ENCODE measurements at places on chromosomes 13 and 19.

- no peak for ATAC-seq
Measured at GRCh38 chr13:91741925-91742324, 343.5 kb downstream of the GPC5 start.

DNA sequence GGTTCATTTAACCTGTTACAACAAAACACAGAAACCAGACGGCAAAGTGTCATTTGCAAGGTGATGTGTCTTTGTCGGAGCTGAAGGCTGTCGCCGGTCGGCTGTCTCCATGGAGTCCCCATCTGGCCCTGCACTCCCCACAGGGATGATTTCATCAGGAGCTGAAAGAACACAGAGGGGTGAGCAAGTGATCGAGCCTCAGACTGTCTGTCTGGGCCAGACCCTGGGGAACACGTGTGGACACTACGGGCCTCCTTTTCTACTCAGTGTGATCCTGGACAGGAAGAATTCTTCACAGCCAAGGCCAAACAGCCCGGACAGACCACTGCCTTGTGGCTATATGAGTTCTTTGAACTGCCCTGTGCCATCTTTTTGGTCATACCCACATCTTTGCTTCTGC lies 85.1 kb downstream of the RNASEH2B start:
- no peak for ATAC-seq

DNA sequence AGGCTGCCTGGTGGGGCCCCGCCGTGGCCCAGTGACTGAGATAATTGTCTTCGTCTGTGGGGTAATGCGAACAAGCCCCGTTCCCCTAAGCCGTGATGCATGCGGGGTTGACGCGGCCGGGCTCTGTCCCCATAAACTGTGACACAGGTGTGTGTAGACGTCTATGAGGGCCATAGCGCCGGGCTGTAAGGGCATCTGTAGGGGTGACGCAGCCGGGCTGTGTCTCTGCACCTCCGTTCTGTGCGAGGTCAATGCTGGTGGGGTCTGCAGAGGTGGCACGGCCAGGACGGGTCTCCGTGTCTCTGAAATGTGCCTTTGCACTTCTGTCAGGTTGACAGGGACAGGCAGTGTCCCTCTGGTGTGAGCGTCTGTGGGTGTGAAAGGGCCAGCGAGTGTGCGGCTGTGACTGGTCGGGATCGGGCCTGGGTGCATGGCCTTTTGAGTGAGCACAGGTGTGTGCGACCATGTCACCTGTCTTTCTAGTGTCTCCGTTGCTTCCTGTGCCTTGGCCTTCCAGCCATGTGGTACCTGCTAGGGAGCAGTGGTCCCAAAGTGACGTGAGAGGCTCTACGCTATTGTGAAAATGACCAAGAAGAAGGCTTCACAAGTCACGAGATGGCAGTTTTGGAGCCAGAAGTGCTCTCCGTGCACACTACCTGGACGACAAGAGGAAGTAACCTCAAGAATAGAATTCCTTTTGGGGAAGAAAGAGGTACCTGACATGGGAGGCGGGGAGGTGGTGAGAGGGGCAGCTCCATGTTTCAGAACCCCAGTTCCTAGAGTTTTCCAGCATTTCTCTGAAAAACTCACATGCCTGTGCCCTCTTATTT lies 16.4 kb upstream of the ZNF331 start:
- peak; percentile 13 for ATAC-seq

DNA sequence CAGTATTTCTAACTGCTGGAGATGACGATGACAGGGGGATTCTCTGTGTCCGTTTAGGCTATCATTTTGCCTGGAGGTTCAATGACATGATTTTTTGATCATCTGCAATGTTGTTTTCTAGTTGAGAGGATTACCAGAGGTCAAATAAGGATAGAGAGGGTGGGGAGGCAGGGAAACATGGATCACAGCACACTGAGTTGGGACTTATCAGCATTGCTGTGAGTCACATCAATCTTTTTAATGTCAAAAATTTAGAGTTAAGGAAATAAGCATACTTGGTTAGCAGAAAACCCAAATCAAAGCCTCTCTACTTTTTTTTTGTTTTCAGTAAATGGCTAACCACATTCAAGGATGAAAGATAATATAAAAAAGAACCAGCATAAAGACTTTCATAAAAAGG lies 43.0 kb upstream of the CSNK1A1L start:
- no peak for ATAC-seq

- ATAC-seq, result no peak
Measured at GRCh38 chr19:41796362-41796761, at the start of gene CEACAM3. Gene CEACAM3, plus strand, starts transcription at chr19:41796587. Its CDS starts 91 bp downstream, at chr19:41796678.

DNA sequence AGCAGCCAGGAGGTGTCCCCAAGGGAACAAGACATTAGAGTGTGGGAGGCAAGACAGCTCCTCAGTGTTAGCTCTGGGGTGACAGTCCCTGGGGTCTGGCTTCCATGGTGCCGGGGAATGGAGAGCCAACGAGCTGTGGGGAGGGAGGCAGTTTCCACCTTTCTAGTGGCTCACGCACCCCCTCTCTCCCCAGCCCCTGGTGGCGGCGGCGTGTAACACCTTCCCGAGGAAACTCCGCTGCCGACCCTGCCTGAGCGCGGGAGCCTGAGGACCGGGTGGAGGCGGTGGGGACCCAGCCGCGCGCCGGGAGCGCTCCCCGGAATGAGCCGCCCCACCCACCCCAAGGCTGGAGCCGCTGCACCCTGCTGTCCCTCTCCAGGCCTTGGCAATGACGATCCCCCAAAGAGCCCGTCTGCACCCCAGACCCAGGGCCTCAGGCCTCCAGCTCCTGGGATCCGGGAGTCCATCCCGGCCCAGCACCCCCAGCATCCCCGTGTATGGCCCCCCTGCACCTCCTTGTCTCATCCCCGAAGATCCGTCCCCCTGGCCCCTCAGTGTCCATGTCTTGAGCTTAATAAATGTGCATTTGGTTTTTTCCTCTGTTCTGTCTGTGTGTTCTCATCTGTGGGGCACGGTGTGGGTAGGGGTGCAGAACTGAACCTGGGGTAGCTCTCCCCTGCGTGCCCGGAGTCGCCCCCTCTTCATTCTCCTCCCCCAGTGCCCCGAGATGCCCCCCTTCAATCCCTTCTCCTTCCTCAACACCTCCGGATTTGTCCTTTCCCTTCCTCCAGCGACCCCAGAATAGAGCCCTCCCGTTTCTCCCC lies 622 bp upstream of the FXYD5 start:
- peak; percentile 42 for ATAC-seq

- ATAC-seq, result peak; percentile 69
Measured at GRCh38 chr19:10424011-10424637, 3.8 kb downstream of the PDE4A start.

- no peak for ATAC-seq
Measured at GRCh38 chr13:34277936-34278335, 460.0 kb downstream of the RFC3 start.

DNA sequence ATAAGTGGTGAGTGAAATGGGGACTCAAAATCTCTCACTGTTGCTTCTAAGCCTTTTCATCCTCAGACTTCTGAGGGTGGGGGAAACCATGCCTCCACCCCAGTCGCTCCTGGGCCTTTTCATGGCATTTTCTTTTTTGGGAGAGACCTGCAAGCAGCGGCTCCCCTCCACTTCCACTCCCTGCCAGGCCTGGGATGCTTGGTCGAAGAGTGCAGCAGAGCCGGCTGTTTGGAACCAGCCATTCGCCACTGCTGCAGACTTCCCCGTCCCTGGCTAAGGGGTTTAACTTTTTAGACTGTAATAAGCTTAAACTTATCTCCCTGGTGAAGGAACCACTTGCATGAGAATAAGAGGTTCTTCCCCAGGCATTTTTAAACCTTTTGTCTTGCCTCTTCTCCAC lies 617.2 kb downstream of the PCDH9 start:
- no peak for ATAC-seq

DNA sequence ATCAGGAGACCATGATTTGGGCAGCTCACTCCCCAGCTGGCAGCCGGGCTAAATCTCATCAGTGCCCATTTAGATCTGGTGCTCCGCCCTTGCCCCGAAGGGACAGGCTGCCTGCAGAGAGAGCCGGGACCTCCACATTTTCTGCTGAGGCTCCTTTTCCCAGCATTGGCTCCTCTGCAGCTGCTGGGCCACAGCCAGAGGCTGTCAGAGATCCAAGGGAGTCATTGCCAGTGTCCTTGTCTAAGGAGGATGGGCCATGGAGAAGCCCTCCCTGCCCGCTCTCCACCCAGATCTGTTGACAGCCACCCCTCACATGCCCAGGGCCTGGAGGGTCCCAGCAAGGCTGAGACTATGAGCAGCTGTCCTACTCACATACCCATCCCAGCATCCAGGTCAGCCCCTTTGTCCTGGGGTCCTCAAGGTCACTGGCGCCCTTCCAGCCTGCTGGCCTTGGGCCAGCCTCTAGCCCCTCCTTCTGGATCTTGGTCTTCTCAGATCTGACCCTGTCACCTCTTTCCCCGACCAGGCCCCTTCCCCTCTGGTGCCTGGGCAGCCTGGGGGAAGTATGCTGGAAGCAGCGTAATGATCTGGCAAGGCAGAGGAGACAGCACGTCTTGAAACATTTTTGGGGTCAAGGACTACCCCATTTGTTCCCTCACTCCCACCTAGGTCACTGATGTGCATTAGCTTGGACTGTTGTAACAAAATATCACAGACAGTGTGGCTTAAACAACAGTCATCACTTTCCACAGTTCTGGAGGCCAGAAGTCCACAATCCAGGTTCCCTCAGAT lies 7.9 kb downstream of the PIN1 start:
- no peak for ATAC-seq

DNA sequence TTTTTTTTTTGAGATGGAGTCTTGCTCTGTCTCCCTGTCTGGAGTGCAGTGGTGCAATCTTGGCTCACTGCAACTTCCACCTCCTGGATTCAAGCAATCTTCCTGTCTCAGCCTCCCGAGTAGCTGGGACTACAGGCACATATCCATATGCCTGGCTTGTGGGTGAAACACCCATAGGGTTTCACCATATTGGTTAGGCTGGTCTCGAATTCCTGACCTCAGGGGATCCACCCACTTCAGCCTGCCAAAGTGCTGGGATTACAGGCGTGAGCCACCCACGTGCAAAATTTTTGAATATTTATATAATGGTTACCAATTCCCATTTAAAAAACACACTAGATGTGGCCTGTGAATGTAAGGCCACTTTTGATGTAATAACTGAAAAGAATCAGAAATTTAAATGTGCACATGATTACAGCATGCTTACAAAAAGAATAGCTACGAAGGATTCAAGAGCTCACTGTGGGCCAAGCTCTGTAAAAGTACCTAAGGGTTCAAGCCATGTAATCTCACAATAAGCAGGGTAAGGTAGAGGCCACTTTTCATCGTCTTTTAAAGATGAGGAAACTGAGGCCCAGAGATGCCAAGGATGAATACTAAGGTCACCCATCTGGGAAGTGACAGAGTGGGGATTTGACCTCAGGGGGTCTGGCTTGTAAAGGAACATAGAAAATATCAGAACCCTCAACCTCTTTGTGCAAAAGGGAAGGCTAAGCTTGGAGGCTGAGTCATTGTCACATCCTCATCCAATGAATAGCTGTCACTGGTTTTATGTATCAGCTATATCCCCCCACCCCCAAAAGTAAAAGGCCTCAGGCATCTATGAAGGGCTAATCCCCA lies 17.8 kb downstream of the TNFSF14 start:
- ATAC-seq, result no peak

GRCh38 chr13:60583911-60584753 lies 187.1 kb downstream of the TDRD3 start:
- ATAC-seq, result peak; percentile 55

- no peak for ATAC-seq
Measured at GRCh38 chr13:79246578-79246949, 159.5 kb downstream of the RBM26 start.

Data from esophagus mucosa (tissue), 1 donor.